NCI-H2029 treated with DMSO at 0.1 percent for 48 hours (cell line): ENCODE measurements at places on chromosomes 6 and 20.

- DNase-seq, result no peak
Measured at GRCh38 chr20:14333721-14334120, 3.7 kb downstream of the FLRT3 start.

GRCh38 chr6:156687789-156688619 is 89.2 kb upstream of the ARID1B start:
- DNase-seq, result no peak

DNA sequence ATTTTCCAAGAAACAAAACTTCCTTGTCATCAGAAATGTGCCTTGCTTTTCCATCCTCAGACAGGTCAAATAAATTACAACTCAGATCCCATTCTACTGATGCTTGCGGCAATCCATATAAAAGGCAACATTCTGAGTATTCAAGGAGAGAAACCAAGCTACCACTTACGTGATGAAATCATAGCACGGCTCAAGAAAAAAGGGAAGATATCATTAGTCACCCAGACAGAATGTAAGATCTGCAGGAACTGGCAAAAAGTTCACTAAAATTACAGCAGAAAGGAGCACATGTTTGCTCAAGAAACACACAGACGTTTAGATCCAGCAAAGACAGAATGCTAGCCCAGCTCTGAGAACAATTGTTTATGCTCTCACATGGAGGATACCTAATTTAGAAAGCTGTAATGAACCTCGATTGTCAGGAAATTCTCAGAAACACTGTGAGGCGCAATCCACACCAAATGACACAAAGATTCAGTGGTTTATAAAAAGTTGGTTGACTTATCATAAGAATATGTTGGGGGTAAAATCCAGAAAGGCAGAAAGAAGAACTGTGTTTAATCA is 304.2 kb downstream of the ADGRG6 start:
- no peak for DNase-seq

GRCh38 chr6:116866281-116866871 is 10.7 kb upstream of the RFX6 start:
- no peak for DNase-seq

DNA sequence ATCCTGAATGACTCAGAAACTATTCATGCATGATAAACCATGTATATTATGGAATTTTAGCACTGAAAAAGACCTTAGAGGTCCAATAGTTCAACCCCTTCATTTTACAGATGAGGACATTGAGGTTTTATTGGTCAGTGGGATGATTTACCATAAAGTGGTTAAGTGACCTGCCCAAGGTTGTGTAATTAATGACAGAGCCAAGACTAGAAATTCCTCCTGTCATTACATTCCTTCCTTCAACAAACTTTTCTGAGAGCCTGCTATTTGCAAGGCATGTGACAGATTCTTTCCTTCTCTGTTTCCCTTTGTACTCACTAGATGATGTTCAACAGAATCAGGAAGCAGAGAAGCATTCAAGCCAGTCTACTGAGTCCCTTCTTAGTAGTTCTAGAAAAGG is 170.7 kb upstream of the KCNK16 start:
- no peak for DNase-seq

DNA sequence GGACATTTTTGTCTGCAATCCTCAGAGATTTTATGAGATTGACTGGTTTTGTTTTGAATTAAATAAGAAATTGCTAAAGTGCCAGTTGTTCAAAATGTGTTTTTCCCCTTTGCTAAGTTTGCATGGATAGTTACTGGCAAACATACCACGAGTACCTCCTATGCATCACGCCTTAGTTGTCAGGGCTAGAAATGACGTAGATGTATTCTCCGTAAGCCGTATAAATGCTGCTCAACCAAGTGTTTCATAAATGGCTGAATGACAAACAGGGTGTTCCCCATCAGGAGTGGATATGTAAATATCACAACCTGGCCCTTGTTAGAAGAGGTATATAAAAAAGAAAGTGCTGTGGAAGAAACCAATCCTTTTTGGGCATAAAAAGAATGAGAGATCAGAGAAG is 341.1 kb upstream of the ZFP64 start:
- no peak for DNase-seq

- DNase-seq, result no peak
Measured at GRCh38 chr6:126747728-126748540, 370.5 kb upstream of the RSPO3 start.

DNA sequence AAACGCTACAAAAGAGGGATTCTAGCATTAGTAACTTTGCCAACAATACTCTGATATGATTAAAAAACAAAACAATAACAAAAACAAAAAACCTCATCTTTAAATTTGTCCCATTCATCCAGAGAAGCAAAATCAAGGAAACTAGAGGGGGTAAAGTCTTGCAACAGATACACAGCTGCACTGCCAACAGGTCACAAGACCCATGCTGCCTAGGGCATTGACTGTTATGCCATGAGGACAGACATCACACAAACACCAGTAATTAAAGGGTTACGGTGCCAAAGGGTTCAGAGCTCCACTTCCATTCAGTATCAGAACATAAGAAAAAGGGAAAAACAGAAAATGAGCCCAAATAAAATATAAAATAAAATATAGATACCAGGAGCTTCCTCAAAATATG is 1.6 kb downstream of the TBC1D20 start:
- DNase-seq, result no peak

GRCh38 chr6:16230953-16231352 is 7.4 kb upstream of the GMPR start:
- DNase-seq, result no peak

GRCh38 chr6:126335210-126335609 is 4.7 kb upstream of the CENPW start:
- no peak for DNase-seq

- no peak for DNase-seq
Measured at GRCh38 chr6:88547768-88548167, 381.6 kb upstream of the CNR1 start.

- no peak for DNase-seq
Measured at GRCh38 chr20:63830841-63831588, at the start of gene ZBTB46. ZBTB46 (minus strand) TSS chr20:63831264; CDS start chr20:63790757, 40,507 bp downstream.

- DNase-seq, result no peak
Measured at GRCh38 chr6:137282254-137282653, 63.1 kb upstream of the IFNGR1 start.

GRCh38 chr20:38167851-38168760 is 3.0 kb upstream of the TGM2 start:
- DNase-seq, result no peak

GRCh38 chr6:90758741-90759140 is 171.9 kb upstream of the MAP3K7 start:
- no peak for DNase-seq

- no peak for DNase-seq
Measured at GRCh38 chr20:63711085-63711645, 3.3 kb downstream of the ZGPAT start.

- no peak for DNase-seq
Measured at GRCh38 chr6:111805511-111806164, 67.6 kb downstream of the FYN start.

GRCh38 chr20:23520185-23520584 is 29.3 kb downstream of the CST8 start:
- DNase-seq, result no peak

DNA sequence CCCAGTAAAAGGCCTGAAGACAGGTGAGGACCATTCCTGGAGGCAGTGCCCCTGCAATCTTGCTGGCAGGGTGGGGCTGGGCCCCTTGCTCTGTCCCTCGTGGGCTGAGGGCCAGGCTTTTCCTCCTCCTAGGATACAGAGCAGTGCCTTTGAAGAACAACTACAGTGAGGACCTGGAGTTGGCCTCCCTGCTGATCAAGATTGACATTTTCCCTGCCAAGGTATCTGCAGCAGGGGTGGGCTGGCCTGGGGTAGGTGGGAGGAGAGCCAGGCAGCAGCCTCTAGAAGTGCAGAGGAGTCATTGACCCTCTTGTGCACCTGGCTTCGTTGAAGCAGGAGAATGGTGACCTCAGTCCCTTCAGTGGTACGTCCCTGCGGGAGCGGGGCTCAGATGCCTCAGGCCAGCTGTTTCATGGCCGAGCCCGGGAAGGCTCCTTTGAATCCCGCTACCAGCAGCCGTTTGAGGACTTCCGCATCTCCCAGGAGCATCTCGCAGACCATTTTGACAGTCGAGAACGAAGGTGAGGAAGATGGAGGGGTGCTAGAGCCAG is 36.5 kb downstream of the PLCG1 start:
- DNase-seq, result no peak

- DNase-seq, result no peak
Measured at GRCh38 chr6:34240329-34241248, 3.9 kb downstream of the HMGA1 start.

GRCh38 chr20:17453592-17453991 is 77.6 kb downstream of the BFSP1 start:
- DNase-seq, result no peak

- no peak for DNase-seq
Measured at GRCh38 chr6:72525821-72526510, 95.9 kb upstream of the KCNQ5 start.

DNA sequence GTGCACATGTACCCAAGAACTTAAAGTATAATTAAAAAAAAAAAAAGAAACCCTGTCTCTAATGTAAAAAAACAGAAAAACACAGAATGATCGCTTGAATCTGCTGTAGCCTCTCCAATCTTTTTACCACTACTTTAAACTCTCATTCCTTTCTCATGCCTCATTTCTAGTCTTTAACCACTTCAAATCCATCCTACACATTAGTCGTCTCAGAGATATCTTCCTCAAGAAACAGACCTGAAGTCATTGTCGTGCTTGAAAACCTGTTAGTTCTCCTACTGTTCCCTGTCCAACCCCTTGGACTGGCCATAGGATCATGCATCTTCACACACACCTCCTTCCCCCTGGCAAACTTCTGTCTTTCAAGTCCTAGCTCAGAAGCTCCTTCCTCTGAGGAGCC is 112.1 kb upstream of the BCLAF1 start:
- DNase-seq, result no peak
